ENCODE measurements at places on chromosomes 1 and 21.

- no peak for DNase-seq
These were observed 10.7 kb upstream of the NUAK2 start for GRCh38 chr1:205332015-205332791.

DNA sequence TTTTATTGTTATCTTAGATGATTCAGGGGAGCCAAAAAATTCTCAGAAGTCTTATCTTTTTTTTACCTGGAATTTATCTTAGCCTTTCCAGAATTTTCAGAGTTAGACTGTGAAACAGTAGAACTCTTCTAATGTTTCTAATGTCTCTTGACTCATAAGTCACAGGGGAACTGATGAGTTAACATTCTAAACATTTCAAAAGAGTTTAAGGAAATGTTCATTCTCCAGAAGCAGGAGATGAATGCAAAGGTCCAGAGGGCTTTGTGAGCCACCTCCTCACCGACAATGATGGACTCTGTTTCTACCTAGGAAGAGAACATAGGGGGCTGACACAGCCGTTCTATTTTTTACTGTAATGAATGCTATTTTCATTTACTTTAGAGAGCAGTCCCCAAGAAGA is 157.5 kb downstream of the BRINP2 start:
- DNase-seq, result no peak

DNA sequence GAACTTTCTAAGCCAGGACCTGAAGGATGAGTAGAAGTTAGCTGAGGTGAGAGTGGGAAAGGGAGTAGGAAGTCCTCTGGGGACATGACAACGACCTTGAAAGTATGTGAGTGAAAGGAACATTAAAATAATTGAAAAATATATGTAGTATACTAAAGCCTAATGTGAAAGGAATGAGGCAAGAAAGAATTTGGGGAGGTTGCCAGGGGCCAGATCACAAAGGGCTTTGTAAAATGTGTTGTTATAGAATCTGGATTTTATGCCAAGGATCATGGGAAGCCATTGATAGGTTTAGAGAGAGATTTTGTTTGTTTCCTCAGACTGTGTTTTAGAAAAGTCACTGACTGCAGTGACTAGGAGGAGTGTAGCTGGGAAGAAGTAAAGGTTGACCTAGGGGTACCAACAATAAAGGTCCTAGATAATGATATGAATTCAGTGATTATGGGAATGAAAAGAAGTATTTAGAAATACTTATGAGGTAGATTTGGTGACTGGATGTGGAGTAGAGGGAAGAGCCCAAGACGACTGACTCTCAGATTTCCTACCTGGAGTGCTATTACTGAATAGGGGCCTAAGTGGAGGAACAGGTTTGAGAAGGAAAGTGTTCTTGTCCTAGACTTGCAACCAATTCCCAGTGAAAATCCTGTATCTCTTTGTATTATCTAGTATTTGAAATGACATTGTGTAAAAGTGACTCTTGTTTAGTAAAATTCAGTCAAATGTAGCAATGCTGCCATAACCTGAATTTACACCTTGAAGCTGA is 179.8 kb downstream of the PHTF1 start:
- DNase-seq, result no peak

- DNase-seq, result no peak
These were observed 52.5 kb upstream of the KCNA3 start for GRCh38 chr1:110727246-110727645.

GRCh38 chr1:167861664-167862381 is 52.1 kb downstream of the ADCY10 start:
- no peak for DNase-seq

DNA sequence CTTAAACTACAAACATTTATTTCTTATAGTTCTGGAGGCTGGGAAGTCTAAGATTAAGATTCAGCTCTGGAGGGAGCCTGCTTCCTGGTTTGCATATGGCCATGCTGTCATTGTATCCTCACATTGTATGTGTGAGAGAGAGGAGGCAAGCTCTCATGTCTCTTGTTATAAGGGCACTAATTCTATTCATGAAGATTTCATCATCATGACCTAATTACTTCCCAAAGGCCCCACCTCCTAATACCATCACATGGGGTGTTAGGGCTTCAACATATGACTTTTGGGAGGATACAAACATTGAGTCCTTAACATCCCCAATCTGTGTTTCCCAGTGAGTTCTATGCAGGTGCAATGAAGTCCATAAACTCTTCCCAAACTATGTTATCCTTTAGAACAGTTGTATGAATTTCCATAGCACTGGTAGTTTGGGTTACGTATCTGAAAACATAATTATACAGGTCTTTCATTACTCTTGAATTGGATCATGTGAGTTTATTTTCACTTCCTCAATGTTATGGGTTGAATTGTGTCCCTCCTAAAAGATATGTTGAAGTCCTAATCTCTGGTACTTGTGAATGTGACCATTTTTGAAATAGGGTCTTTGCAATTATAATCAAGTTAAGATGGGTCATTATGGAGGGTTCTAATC is 124.2 kb downstream of the RUNX1 start:
- no peak for DNase-seq

DNA sequence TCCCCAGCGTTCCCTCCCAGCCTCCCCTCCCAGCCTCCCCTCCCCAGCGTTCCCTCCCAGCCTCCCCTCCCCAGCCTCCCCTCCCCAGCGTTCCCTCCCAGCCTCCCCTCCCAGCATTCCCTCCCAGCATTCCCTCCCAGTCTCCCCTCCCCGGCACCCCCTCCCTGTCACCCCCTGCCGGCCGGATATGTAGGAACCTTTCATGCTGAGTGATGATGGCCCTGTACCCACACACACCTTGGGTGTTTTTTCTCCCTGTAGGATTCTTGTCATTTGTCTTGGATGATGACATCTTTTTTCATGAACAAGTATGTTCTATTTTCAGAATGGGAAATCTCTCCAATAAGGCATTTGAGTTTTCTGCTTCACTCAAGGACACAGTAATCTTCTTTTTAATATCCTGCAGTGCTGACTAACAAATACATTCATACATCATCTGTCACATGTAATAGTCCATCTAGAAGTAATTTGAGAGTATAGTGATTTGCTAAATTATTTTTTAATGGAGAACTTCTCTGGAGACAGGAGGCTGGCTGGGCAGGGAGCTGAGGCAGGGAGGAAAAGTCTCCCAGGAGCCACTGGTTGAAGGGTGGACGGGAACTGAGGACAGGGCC is 19.5 kb downstream of the FTCD start:
- DNase-seq, result no peak

- no peak for DNase-seq
These were observed 7.1 kb upstream of the ZNF669 start for GRCh38 chr1:247111259-247111699.

- DNase-seq, result no peak
These were observed 310.2 kb upstream of the AJAP1 start for GRCh38 chr1:4344065-4344732.

GRCh38 chr1:6703016-6703415 is 1.4 kb upstream of the DNAJC11 start:
- DNase-seq, result no peak

DNA sequence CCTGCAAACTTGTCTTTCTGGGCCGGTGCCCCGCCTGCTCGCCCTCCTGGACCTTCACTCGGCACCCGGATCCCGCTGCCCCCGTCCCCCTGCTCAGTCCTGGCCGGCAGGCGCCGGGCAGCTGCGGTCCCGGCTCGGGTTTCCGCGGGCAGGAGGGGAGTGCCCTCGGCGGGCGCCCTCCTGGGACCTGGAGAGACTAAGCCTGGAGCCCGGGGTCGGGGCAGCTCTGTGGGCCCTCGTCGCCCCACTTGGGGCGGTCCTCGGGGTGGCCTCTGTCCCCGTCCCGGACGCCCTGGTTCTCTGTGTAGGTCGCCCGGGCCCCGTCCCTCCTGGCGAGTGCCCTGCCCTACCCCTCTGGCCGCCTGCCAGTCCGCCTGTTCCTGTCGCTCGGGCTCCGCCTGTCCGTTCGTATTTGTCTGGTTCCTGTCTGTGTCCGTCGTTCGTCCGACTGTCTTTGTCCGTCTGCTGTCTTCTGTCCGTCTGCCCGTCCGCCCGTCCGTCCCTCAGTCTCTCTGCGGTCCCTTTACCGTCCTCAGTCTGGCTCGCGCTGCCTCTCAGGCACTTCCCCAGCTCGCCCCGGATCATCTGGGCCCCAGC is 490 bp downstream of the SERINC2 start:
- no peak for DNase-seq

DNA sequence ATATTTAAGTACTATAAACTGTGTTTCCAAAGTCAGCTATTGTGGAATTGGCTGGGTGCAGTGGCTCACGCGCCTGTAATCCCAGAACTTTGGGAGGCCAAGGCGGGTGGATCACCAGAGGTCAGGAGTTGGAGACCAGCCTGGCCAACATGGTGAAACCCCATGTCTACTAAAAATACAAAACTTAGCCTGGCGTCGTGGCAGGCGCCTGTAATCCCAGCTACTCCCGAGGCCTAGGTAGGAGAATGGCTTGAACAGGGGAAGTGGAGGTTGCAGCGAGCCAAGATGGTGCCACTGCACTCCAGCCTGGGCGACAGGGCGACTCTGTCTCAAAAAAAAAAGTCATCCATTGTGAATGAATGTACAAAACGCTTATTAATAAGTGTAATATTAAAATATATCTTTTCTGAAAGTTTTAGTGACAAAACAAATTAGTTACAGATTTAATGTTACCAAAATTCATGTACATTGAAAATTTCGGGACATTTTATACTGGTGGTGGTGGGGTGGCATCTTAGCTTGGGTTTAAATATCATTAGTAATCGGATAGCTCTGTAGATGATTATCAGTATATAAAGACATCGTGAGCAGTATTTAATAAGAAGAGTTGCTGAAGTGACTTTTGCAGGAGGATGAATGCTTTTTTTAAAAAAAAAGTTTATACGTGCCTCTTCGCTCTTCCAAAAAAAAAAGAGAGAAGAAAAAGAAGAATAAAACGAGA is 503 bp upstream of the SRSF11 start:
- DNase-seq, result no peak

DNA sequence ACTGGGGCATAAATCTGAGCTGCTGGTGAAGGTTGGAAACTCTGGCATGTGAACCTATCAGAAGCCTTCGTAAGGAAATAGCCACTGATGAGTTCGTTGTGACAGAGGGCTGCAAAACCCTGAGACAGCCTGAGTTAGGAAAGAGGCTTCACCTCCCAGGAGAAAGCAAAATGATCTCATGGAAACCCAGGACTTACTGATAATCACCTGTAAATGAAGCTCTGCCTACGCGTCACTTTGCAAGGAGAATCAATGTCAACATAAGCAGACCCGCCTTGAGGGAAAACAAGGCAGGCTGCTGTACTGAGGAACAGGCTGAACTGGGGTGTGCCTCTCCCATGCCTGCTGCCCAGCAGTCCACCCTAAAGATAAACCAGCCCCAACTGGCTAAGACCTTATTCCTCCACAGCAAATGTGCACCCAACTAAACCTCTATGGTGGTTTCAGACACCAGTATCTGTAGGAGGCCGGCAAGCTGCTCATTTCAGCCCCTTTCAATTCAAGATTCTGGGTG is 46.8 kb upstream of the SLC44A3 start:
- DNase-seq, result no peak

DNA sequence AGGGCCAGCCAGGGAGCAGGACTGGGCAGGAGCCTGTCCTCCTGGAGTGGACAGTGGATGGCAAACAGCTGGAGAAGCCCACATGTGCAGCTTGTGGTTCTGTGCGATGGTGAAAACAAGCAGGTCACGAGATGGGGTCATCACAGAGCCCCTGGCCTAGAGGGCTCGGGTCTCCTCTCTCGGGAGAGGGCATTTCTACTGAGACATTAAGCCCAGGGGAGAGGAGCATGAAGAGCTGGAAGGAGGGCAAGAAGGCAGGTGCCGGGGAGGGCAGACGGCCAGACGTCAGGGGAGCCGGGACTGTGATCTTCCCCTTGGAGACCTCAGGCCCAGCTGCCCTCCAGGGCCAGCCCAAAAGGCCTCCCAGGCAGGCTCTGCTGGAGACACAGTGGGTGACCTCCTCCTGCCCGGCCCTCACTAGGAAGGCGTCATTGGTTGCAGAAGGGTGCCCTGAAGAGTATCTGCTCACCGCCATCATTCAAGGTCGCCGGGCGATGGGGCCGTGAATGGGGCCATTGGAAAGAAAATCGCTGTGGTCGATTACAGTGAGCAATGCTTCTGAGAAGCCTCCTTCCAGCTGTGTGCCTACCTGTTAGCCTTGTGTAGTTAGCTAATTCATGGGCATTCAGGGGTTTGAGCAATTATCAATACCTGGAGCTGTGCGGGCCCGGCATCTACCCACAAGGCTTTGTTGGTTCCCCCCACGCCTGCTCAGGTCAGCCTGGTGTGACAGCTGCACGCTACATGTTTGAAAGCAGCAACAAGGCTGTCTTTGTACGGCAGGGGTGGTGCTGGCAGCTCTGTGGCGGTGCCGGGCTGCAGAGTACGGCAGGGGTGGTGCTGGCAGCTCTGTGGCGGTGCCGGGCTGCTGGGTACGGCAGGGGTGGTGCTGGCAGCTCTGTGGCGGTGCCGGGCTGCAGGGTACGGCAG is 72.3 kb upstream of the ACTRT2 start:
- no peak for DNase-seq

- DNase-seq, result no peak
These were observed 11.5 kb downstream of the RRAGC start for GRCh38 chr1:38848071-38848470.

DNA sequence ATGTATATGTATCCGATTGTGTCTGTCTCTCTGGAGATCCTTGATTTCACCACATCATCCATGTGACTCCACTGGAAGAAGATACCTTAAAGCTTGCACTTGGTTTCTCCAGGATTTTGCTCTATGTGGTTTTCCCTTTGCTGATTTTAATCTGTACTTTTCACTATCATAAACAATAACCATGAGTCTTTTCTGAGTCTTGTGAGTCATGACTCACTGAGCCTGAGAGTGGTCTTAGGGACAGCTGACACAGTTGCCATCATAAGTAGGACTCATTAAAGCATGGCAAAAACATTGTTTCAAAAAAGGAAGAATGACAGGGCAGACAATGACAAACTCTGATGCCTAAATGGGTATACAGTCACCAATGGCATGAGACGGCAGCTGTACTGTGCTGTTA is 226.2 kb downstream of the AKT3 start:
- DNase-seq, result no peak

DNA sequence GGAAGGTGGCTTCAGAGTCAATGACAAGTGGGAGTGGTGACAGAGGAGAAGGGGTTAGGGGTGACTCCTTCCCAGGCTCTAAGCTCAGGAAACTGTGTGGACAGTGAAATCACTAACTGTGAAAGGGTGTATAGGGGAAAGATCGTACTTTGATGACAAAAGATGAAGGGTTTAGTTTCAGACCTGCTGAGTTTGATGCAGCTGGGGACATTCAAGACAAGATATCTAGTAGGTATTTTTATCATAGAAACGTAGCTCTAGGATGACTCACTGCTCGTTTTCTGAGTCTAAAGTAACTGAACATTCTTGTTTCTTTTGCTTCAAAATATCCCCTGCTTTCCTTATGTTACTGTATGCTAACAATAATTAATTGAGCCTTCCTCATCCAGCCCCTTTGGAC is 149.0 kb downstream of the PCP4 start:
- no peak for DNase-seq

GRCh38 chr21:14120091-14120734 is 90.5 kb downstream of the LIPI start:
- DNase-seq, result no peak
